ENCODE measurements at places on chromosomes 13 and 19.

- no peak for DNase-seq
These were observed 8.7 kb upstream of the SYDE1 start for GRCh38 chr19:15098460-15098859.

DNA sequence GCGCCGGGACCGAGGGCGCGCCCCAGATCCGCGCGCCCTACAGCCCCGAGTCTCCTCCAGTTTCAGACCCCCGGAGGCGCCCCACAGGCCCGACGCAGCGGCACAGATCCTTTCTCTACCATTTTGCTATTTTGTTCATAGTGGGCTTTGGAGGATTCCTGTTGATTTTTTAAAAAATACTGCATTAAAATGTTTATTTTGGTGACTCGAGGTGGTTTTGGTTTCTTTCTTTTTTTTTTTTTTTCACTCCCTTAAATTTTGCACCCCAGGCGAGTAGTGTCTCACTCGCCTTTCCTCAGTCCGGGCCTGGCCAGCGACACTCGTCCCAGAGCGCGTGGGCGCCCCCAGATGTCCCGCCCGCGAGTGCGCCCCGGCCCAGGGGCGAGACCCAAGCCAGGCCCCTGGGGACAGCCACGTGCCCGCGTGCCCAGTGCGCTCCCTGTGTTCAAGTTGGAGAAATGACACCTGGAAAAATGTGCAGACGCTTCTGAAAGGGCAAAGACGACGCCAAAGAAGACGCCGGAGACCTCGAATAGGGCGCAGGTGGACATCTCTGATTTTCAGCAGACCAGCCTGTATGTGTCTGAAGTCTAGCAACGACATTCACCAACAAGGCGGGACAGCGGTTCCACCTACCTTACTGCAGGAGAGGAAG lies 471 bp upstream of the INSR start:
- no peak for DNase-seq

- DNase-seq: no peak
These were observed 26.3 kb upstream of the GJB6 start for GRCh38 chr13:20258208-20258962.

DNA sequence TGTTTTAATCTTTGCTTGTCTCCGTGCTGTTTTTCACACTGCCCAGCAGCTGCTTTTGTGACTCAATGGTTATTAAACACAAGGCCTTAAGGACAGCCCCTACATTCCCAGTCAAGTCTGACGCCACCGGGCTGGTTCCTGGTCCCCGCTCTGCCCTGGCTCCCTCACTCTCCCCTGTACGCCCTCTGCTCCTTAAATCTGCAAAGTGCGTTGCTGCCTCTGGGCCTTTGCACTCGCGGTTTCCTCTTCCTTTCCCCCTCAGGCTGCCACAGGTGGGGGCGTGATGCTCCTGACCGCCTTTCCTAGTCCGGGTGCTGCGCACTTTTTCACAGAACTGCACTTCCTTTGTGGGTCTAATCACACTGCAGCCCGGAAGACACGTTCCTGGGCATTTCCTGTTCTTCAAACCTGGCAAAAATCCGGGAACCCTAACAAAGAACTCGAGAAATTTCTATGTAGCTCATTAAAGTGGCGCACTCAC lies 25.6 kb downstream of the NOSIP start:
- no peak for DNase-seq

DNA sequence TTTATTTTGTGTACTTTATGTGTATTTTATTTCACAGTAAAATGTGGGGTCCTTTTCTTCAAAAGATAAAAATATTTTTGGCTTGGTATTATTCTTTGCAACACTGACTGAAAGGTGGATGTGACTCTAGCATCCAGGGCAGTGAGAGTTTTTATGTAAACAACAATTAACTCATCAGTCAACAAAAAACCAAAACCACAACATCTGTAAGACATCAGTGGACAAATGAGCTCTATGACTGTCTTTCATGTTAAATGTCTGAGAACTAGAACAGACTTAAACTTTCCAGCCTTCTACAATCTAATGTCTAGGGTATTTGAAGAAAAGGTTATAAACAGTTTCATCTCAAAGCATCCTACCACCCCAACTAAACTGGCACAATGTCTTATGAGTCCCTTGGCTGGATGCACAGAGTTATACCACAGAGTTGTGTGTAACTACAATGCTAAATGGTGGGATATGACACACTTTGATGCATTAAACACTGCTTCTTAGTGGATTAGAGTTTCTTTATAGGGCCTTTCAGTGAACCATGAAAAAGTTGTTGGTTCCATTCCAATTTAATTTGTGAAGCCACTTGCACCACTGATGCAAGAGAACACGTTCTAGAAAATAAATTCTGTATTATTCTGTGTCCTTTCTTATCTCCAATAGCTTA lies 544.2 kb upstream of the KLF12 start:
- DNase-seq: no peak
